ENCODE measurements at places on chromosomes 4 and X.

DNA sequence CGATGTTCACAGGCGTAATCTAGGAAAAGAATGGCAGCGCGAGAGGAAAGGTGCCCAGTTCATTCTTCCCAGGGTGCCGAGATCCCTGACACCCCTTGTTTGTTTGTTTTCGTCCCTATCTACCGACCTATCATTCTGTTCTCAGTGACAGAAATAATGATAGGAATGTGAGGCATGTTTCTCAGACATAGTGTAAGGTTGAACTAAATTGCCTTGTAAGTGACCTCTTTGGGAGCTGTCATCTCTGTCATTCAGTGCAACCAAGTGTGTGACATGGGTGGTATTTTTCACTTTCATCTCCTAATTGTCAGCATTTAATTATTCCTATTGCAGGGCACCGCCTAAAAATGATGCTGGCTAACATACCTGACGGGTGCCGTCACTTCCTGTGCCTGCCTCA, 24.4 kb downstream of the CLDN22 start:
- DNase-seq, result no peak

GRCh38 chr4:41429280-41429669, 108.7 kb upstream of the LIMCH1 start:
- DNase-seq, result no peak

DNA sequence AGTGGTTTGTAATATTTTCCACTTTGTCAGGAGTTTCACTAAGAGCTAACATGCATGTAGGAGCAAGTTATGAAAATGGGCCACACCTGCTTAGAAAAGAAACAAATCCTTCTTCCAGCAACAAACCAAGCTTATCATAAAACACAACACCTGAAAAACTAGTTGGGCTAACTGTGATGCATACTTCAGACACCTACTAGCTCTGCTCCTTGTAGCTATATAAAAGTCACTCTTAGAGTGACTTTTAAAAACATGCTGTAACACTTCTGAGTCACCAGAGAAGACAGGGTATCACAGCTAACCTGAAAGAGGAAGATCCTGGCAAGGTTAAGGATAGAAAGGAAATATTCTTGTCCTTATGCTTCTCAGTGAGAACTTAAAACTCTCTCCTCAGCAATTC, 3.6 kb upstream of the SLAIN2 start:
- DNase-seq, result no peak

DNA sequence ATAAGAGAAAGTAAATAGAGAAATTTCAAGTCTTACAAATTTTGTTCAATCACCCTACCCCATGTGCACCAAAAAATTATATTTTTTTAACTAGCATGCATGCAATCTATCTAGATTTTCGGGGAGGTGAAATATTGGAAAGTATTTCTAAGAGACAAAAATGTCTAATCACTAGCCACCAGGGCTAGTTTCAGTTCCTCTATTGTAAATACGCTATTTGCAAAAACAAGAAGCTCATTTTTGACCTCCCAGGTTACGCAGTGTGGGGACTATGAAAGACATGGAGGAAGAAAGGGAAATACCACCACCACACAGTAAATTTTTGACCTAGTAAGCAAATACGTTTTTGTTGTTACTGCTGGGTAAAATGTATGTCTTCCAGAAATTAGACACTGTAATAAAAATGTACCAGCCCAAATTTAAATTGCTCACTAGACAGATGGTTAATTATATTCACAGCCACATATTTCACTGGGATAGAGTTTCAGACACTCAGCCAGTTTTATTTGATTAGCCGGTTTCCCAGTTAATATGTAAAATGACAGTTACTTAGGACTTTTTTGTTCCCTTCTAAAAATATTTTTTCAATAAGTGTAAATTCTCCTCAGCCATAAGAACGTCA, 2.2 kb downstream of the NEXMIF start:
- DNase-seq, result no peak

- no peak for DNase-seq
Observed at GRCh38 chr4:84681486-84682274, 98.8 kb downstream of the CDS1 start.

DNA sequence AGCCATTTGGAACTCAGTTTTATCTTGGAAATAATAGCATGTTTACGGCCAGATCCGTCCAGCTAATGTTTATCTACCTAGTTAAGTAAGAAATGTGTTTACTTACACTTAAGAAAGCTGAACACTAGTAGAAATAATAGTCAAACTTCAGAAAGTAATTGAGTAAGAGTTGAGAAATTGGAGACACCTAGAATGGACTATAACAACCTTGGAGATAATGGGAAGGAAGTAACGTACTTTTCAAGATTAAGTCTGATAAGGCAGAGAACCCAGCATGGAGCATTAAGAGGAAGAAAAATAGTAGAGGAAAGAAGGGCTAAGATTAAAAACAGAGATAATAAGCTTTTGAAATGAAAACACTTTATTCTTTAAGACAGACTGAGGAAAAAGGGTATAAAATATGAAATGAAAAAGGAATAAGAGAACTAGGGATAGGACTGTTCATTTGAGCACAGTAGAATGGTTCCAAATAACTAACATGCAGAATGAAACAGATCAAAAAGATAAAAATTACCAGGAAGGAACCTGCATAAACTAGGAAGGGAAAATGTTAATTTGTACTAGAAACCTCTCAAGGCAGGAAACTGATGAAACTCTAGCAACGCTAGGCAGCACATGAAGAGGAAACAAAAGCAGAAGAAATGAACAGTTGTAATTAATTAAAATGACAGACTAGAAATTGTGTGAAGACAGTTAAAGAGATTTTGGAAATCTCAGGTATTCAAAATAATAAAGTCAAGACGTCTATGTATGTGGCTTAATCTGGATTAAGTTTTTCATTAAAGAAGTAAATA, 71.7 kb downstream of the FBXW7 start:
- no peak for DNase-seq

DNA sequence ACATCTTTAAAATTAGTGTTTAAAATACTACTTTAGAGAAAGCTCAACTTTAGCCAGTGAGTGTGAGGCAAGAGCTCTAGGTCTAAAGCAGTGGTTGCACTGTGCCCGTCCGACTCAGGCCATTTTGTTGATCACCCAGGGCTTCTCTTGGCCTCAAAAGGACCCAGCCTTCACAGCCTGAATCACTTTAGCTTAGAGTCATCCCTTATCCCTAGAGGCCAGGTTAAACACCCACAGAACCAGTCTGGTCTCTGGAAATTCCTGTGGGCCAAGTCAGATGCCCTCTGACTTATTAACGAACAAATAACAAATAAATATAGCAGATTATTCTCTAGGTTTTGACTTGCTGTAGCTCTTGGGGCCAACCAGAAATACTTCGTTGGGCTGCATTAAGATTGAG, 102.3 kb downstream of the WWC2 start:
- DNase-seq, result no peak

DNA sequence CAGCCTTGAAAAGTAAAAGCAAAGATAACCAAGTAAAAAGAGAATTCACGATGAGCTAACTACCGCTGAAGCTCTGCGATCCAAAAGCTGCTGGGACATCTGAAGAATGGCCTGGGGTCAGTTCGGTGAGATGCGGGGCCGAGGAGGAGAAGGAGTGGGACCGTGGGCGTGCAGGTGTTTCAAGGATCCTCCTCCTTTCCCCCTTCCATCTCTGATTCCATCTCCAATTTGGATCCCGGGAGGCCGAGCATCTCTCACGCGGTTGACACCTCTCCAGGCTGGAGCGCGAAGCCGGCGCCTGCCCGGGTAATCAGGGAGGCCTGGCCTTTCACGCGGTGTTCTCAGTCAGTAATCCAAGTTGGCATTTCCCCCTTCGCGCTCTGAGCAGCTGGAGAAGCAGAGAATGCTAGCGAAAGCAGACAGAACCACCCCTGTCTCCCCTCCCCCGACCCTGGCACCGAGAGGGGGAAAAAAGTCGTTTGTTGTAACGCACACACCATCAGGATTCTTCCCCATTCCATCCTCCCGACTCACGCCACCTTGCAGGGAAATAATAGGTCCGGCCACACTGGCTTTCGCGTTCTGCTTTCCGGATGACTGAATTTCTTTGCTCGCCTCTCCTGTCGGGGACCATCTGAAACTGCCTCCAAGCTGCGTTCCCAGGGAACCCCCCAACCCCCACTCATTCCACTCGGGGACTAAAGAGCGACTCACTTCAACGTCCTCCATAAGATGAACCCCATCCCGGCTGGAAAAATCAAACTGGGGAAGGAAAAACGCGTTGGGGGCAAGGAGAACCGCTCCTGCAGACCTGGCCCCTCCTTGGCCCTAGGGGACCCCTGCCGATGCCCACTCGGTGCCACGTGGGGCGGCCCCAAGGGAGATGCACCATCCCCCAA, 6.5 kb downstream of the NEUROG2 start:
- no peak for DNase-seq

DNA sequence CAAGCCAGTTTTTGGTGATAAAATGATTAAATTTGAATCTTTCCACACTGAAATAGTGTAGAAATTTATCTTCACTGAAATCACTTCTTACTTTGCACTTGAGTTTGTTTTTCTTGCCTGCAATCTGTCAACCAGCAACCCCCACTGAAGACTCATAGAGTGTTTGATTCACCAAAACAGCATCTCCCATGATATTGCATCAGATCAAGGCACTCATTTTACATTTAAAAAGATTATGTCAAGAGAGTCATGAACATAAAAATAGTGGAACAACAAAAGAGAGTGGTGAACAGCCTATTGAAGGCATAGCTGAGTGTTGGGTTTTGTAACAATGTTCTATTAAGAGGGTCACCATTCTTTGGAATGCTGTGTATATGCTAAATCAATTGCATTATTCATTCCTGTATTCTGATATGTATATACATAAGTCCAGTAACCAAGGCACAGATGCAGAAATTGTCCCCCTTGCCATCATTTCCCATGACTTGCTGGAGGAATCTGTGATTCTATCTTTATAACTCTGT, 1934.9 kb downstream of the ARAP2 start:
- DNase-seq, result no peak

DNA sequence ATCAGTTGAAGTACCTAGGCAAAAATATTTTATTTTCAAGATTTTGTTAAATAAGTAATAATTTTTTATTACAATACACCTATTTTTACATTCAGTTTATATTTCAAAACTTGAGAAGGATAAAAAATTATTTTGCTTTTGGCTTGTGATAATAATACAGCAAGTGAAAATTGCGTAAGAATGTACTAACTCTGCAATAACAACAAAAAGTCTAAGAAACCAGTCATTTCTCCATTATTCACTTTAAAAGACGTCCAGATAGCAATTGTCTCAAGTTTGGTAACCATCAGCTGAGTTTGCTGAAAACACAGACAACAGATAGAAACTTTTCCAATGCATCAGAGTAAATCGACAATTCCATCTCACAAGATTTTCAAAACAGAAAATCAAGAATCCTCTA, 12.1 kb downstream of the CXCL8 start:
- DNase-seq, result no peak

DNA sequence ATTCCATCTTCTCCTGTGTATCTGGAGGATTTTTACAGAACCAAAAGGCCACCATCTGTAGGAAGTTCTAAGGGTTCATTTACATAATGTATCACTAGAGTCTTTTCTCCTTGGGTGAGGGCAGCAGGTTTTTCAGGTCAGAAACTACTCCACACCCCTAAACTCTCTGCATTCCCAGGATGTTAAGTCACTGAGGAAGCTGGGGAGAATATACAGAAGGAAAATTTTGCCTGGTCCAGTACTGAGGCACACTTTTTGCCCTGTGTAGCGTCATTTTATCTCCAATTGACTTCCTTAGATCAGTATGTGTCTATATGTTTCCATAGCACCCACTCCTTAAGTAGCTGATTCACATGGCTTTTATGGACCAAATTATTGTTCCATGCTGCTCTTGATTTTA, 17.0 kb downstream of the XKRX start:
- DNase-seq, result no peak
